Left kidney (tissue), 8 donors: ENCODE measurements at places on chromosomes 13 and 19. TPM values are rescaled to one million over a fixed set of nuclear protein-coding genes. Genes with fewer than 3 reads are reported as not detected.
A peak's percentile ranks its signal among the peaks of the same experiment; 100 is the strongest.

The NCAN gene
- 0.05 TPM for polyA plus RNA-seq

The MED26 gene
- polyA plus RNA-seq: 5.6 TPM

The ZNF135 gene
- 32.5 TPM for polyA plus RNA-seq

The RDH8 gene
- 0.40 TPM for polyA plus RNA-seq

The C2CD4C gene
- polyA plus RNA-seq: 1.5 TPM

DNA sequence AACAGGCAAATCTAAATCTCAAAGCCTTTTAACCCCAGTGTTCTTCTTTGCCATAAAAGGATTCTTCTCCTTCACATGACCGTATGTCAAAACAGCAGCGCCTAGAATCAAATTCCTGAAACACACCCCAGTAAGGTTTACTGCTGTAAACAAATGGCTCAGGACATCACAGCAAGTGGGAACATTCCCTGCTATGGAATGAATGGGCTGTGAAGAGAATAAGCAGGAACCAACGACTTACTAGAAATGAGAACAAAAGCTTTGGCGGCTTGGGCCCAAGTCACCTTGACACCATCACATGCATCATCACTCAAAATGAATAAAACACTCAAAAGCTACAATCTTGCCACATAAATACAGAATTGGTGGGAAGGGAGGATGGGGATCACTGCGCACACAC, 80.4 kb upstream of the SPATA13 start:
- DNase-seq: no peak

- DNase-seq: no peak
Measured at GRCh38 chr19:6680141-6680540, 10.2 kb upstream of the TNFSF14 start.

GRCh38 chr13:50130123-50130946, 115.1 kb downstream of the KCNRG start:
- peak; percentile 46 for DNase-seq

DNA sequence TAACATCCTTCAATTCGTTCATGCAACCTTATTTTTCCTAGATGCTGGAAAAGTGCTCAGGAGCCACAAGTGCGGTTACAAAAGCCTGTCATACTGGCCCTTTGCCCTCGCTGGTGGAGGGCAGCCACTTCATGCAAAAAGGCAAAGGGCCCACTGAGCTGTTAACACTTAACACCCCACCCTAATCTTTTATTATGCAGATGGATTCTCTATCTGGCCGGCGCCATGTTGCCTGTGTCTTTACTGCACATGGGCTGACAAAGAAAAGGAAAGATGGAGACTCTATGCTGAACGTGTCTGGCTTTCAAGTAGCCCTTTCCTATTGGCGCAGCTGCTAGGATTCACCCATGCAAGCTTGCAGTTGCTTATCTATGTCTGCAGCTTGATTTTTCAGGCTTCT, 10.8 kb downstream of the OR7D2 start:
- no peak for DNase-seq

GRCh38 chr13:41259875-41260501, 3.4 kb downstream of the MTRF1 start:
- DNase-seq: no peak

DNA sequence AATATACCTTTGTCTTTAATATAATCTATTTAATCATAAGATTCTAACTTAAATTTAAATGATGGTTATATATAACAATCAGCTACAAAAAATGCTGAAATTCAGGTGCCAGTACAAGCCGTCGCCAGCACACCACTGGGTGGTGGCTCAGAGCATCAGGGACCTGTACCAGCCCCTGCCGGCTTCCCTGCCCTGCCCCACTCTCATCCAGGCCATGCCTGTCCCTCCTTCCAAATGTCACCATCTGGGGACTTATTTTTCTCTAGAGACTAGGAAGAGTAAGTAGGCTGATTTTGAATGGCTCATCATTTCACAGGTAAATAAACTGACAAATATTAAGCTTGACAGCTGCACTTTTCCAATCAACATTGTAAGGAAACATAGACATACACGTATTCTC, 1.6 kb downstream of the METTL21C start:
- no peak for DNase-seq

DNA sequence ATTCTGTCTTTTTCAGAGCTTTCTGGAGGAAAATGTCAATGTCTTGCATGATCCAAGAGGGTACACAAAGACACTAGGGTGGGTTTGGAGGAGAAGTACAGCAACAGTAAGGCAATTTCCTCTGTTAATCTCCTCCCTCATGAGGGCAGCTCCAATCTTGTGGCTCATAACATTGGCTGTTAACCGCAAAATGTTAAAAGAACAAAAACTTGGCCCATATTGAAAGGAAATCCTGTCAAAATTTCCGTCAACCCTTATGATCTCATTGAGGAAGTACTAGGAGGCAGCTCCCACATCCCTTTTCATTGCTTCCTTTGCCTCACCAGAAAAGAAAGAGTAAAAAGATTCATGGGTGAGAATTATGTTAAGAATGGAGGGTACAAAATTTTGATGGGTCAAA, 11.6 kb downstream of the OXGR1 start:
- DNase-seq: no peak

DNA sequence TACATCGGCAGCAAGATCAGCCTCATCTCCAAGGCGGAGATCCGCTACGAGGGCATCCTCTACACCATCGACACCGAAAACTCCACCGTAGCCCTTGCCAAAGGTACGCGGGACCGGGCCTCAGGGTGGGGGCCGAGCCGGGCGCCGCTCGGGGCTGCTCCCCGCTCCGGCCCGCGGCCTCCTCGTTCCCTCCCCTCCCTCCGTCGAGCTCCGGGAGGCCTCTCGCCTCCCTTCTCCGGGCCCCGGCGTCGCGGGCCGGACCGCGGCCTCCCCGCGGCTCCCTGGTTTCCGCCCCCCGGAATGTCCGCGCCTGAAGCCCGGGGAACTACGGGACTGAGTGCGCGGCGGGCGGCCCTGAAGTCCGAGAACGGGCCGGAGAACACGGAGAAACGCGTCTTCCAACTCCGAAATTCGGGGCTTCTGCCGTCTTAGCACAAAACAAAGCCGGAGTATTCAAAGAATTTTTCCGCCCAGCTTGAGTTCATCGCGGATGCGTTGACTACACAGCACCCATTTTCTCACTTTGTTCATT, 423 bp downstream of the LSM14A start:
- no peak for DNase-seq

DNA sequence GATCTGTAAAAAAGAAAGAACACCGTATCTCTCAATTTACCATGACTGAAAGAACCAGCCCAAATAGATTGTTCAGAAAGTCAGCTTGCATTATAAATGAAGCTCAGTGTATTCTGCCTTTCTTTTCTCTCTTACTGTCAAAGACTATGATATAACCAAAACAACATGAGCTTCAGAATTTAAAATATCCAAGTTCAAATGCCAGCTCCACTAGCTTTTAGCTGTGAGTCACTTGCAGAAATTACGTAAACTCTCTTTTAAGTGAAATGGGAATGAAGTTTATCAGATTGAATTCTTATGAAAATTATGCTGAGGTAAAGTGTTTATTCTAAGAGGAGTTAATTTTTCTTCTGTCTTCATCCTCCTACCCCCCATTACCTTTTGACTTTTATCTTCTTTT, 20.0 kb upstream of the POSTN start:
- no peak for DNase-seq

GRCh38 chr13:113187263-113187669, 21.2 kb downstream of the PCID2 start:
- no peak for DNase-seq

- no peak for DNase-seq
Measured at GRCh38 chr19:19578252-19578651, 40.2 kb downstream of the CILP2 start.
